ENCODE measurements at places on chromosomes 1 and 21. TPM values are rescaled to one million over a fixed set of nuclear protein-coding genes. Genes with fewer than 3 reads are reported as not detected.

The ARHGEF16 gene
- 0.51 TPM for total RNA-seq

GRCh38 chr1:152227310-152227928 is 3.4 kb upstream of the HRNR start:
- no peak overlapping the region for H3K27ac ChIP-seq
- H3K36me3 ChIP-seq = no peaks in the 10 kb centered on the region
- no peaks in the 10 kb centered on the region for H3K4me1 ChIP-seq

DNA sequence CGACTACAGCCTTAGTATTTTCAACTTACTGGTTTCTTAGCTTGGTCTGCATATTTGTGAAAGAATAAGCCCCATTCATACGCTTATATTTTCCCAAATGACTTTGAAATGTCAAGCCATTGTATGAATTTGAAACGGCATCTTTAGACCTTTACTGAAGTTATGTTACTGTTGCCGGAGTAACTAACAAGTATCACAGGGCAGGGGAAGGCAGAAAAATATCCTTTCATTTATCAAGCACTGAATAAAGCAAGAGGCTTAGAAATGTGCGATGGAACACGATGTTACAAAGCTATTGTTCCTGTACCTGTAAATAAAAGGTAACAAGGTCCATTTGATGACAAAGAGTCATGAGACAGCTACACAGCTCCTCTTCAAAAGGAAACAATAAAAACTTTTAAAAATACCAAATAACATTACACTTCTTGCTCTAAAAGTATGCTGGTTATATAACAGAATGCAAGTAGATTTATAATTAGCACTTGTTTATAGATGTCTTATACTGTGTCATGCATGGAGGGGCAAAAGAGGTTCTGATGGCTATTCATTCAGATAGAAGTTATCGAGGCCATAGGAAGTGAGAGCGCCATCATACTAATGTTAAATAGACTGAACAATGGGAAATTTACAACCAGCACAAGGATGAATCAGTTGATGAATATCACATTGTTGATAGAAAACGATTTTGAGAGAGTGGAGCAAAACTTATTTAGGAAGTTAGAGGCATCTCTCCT is 322.6 kb downstream of the RGS7 start:
- H3K4me1 ChIP-seq = no peaks in the 10 kb centered on the region
- no peak overlapping the region for H3K4me3 ChIP-seq
- no peak overlapping the region for H3K27ac ChIP-seq
- no peaks in the 10 kb centered on the region for H3K27me3 ChIP-seq

DNA sequence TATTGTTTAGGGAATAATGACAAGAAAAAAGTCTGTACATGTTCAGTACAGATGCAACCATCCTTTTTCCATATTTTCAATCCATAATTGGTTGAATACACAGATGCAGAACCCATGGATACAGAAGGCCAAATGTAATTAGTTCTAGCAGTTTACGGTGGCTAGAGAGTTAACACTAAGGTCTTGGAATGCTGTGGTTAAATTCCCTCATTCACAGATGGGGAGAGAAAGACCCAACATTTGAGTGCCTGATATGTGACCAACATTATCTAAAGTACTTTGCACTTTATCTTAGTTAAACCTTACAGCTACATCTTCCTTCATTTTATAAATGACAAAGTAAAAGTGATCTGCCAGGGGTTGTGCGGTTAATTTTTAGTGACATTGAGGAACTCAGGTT is 5.3 kb downstream of the SCMH1 start:
- H3K27ac ChIP-seq = no peak overlapping the region
- H3K4me3 ChIP-seq = no peak overlapping the region
- no peak for DNase-seq

- H3K27me3 ChIP-seq = no peaks in the 10 kb centered on the region
- H3K4me3 ChIP-seq = peak overlapping the region; percentile 86
- peak; percentile 80 for DNase-seq
- peak overlapping the region; percentile 92 for H3K27ac ChIP-seq
Observed at GRCh38 chr1:243848858-243849420, 1.1 kb downstream of the AKT3 start.

GRCh38 chr1:180927348-180927747 is 14.7 kb downstream of the KIAA1614 start:
- H3K4me1 ChIP-seq = peaks cover 34% of the 10 kb centered on the region
- no peaks in the 10 kb centered on the region for H3K27me3 ChIP-seq
- no peaks in the 10 kb centered on the region for H3K36me3 ChIP-seq
- DNase-seq = no peak
- H3K4me3 ChIP-seq = no peak overlapping the region

The OR2AK2 gene
- not detected for total RNA-seq

The TOMM20 gene
- 56.3 TPM for total RNA-seq

The E2F2 gene
- total RNA-seq = not detected

The TCEA3 gene
- total RNA-seq = 200 TPM

- H3K27me3 ChIP-seq = no peaks in the 10 kb centered on the region
- peaks cover 12% of the 10 kb centered on the region for H3K4me1 ChIP-seq
- H3K27ac ChIP-seq = no peak overlapping the region
Observed at GRCh38 chr21:36035381-36035791, 24.9 kb downstream of the SETD4 start.

GRCh38 chr1:58762806-58763205 is 21.0 kb downstream of the JUN start:
- H3K4me3 ChIP-seq = no peak overlapping the region
- H3K36me3 ChIP-seq = no peaks in the 10 kb centered on the region
- no peak for DNase-seq
- no peaks in the 10 kb centered on the region for H3K27me3 ChIP-seq
- H3K27ac ChIP-seq = no peak overlapping the region

The CALML6 gene
- 54.5 TPM for total RNA-seq

DNA sequence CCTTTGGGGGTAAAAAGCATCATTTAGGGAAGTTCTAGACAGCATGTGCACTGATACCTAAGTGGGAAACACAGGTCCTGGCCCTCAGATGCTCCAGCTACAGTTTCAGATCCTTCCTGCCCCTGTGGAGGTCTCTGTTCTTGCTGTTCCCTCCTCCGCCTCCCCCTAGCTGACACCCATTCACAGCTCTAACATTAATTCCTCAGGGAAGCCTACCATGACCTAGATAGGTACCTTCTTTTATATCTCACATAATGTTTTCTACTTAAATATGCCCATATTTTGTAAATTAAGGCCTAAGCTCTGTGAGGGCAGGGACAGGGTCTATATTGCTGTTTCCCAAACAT is 11.3 kb downstream of the TSPAN2 start:
- DNase-seq = no peak
- H3K27ac ChIP-seq = no peak overlapping the region
- H3K36me3 ChIP-seq = no peaks in the 10 kb centered on the region
- H3K4me3 ChIP-seq = no peak overlapping the region
- peaks cover 5% of the 10 kb centered on the region for H3K4me1 ChIP-seq
- H3K27me3 ChIP-seq = no peaks in the 10 kb centered on the region

DNA sequence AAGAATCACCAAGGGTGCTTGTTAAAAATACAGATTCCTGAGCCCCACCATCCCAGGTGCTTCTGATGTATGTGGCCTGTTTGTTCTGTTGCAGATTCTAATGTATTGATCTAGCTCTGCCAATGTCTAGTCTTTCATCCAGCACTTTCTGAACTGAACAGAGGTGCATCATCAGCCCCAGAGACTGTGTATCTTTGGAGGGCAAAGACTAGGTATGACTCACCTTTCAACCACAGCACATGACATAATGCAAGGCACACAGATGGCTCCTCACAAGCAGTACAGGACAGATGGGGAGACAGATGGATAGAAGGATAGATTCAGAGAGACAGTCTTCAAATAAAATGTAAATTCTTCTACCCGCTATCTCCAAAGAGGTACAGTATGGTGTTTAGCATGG is 32.3 kb downstream of the CD58 start:
- no peak overlapping the region for H3K27ac ChIP-seq
- H3K4me1 ChIP-seq = no peaks in the 10 kb centered on the region
- no peak for DNase-seq
- no peak overlapping the region for H3K4me3 ChIP-seq
- H3K27me3 ChIP-seq = no peaks in the 10 kb centered on the region

- H3K4me3 ChIP-seq = no peak overlapping the region
- H3K27ac ChIP-seq = no peak overlapping the region
- H3K4me1 ChIP-seq = no peaks in the 10 kb centered on the region
- DNase-seq = no peak
- peaks cover 5% of the 10 kb centered on the region for H3K27me3 ChIP-seq
Observed at GRCh38 chr1:37734629-37735591, 30.0 kb downstream of the EPHA10 start.
